ENCODE measurements at places on chromosomes 5 and 9.

GRCh38 chr9:109504689-109505088 is 6.6 kb upstream of the PTPN3 start:
- peak; percentile 9 for DNase-seq

- peak; percentile 93 for DNase-seq
Measured at GRCh38 chr5:142283304-142283703, 41.5 kb downstream of the SPRY4 start.

DNA sequence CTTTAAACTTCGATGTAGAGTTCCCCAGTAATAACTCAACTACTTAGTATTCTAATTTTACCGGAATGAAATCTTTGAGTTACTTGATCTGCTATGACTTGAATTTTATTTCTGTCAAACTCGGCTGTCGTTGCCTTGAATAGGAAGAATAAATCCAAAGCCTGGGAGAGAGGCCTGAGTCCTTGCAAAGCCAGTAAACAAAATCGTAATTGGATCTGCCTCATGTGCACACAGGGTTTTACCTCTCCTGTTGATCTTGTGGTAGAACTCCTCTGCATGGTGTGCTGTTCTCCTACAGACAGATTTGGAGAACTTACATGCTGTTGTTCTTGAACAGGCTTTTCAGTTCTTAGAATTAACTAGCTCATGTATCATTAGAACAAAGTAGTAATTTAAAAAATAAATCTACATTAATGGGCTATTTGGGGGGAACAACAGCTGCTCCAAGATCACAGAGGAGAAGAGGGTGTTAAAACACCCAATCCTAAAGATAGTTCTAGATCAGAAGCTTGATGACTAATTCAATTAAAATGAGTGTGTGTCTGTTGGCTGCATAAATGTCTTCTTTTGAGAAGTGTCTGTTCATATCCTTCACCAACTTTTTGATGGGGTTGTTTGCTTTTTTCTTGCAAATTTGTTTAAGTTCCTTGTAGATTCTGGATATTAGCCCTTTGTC is 28.9 kb downstream of the HSPB3 start:
- no peak for DNase-seq

DNA sequence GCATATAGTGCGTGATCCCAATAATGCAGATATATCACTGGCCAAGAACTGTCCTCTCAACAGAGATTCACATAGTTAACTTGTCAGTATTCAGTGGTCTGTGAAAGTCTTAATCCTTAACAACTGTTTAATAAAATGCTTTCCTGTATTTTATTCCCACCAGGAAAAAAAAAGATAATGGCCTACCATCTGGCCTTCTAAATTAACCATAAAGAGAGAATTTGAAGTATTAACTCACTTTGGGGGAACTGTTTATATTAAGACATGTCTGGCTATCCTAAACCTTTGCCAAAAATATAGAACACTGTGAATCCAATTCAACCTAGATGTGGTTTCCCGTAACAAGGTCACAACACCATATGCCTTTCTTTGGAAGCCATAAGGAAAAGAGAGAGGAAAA is 818 bp upstream of the FREM1 start:
- DNase-seq: no peak

DNA sequence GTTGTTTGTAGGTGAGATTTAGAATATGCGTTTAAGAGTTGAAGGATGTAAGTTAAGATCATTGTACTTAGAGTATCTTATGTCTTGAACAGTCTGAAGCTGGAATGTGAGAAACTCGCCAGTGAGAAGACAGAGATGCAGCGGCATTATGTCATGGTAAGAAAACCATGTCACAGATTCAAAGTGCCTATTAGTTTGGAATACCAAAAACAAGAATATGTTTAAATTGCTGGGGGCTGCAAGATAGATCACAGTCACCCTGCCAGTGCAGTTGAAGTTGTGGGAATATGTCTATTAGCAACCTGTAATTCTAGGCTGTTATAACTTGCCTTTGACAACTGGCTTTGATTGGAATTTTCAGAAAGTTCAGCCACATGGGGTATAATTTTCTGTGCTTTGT is 3.0 kb downstream of the TLE4 start:
- DNase-seq: no peak

GRCh38 chr5:590346-590745 is 21.8 kb upstream of the CEP72 start:
- no peak for DNase-seq

GRCh38 chr5:59062986-59063683 is 480.3 kb downstream of the RAB3C start:
- DNase-seq: no peak
